ENCODE measurements at places on chromosomes 3 and 15.

GRCh38 chr3:111538681-111539083, 3.3 kb upstream of the CD96 start:
- DNase-seq: no peak

GRCh38 chr3:10416730-10417300, 88.6 kb downstream of the ATP2B2 start:
- no peak for DNase-seq

DNA sequence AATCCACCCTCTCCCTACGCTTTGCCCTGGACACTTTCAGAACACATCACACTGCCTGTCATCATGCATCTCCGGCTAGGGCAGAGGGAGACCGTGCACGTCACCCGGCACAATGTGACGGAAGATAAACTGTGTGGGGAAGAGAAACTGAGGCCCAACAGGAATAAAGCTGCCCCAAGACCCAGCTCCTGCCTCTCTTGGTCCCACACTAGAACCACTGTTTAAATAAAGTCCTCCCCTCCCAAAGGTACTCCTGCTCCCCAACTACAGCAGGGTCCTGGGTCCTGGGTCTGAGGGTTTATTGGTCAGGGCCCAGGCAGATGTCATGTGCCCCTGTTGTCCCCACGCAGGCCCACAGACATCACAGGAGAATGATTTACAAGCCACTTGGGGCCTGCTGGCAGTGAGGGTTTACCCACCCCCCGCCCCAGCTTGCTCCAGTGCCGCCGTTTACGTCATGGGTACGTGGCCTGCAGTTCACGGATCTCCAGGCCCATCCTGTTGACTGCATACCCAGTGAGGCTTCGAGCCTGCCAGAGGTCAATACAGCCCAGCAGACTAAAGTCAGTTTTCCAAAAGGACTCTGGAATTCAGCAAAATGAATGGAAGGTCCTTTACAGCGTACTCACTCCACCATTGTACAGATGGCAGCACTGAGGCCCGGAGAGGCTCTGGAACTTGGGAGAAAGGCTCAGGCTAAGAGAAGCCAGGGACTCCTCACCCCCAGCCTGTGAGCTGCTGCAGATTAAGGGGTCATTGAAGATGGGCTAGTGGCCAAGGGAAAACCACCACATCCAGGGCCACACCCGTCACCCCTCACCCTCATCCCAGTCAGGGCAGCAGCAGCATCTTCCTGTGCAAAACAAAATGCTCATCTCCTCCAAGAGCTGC, 23.2 kb downstream of the ALS2CL start:
- no peak for DNase-seq

DNA sequence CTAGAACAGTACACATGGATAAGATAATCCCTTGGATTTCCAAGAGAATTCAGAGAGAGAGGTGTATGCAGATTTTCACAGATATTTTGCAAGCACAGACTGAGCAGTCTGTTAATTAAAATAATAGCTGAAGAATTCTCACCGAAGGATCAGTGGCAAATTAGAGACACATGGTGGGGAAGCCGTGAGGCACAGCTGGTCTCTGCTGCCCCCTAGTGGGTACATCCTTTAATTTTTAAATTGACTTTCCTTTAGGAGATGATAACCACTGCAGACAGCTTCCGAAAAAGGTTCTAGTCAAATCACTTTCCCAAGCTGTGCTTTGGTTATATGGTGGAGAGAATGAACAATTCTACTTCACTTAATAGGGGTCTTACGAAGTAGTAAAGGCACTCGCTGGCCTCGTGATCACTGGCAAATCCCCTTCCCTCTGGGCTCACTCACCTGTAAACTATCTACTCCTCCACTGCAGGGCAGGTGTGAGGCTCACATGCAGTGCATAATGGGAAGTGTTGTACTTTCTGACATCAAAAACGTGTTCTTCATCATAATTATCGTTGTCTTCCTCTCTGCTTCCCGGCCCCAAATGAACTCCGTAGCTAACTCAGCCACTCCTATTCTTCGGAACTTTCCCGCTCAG, 19.5 kb downstream of the MESD start:
- no peak for DNase-seq

DNA sequence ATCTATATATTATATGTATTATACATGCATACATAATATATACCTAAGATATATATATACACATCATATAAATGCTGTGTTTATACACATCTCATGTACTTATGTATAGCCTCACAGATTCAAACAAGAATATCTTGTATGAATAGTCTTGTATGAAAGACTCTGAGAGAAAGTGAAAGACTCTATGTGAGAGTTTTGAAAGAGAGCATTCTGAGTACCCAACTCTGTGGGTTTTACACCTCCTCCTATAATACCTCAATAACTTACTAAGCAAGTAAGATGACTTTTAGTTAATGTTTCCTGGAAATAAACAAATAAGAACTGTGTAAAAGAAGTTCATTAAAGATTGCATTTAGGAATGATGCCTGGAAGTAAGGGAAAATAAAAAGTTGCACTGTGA, 108.1 kb upstream of the GMNC start:
- no peak for DNase-seq

DNA sequence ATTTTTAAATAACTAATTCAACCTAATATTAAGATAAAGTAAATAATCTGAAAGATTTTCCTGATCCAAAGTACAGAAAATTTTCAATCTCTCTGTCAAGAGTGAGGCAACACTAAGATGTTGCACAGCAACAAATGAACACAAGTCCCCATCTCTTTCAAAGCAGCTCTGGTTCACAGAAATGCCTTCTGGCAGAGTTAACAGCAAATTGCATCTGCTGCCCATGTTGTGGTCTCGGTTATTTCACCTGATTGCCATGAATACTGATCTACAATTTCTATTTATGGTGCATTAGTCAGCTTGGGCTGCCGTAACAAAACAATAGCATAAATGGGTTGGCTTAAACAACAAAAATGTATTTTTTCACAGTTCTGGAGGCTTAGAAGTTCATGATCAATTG, 167.3 kb downstream of the BCHE start:
- DNase-seq: no peak

DNA sequence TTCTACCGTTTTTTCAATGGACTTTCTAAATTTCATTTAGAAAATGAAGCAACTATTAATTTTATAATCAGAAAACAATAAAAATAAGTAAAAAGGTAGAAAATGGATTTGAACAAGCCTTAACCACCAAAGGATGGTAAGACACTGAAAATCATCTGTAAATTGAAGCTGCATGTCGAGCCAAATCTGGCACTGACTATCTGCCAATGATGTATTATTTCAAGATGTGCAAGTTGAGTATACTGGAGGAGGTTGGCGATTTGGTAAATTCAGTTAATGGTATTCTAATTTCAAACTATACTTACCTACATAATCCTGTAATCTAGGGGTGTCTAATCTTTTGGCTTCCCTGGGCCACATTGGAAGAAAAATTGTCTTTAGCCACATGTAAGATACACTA, 93.5 kb downstream of the FMN1 start:
- no peak for DNase-seq

- no peak for DNase-seq
These were observed 86.3 kb upstream of the CDV3 start for GRCh38 chr3:133487204-133487603.

DNA sequence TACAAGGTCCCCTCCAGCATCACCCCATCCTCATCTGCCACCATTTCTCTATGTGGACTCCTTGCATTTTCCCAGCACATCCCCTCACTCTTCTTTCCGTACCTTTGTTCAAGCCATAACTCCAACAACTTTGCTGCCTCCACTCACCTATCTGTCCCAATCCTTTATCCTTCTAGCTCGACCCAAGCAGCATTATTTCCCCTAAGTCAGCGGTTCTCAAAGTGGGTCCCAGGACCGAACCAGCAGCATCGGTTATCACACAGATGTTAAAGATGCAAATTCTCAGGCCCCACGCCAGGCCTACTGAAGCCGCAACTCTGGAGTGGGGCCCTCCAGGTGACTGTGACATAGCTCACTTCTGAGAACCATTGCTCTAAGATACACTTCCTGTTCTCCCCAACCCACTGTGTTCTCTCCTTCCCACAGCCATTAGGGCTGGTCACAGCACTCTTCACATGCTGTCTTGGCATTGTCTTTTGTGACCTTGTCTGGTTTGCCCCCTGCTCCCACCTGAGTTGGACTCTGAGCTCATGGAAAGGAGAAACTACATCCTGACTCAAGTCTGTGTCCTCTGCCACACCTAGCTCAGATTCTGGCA, 56.2 kb downstream of the AAGAB start:
- DNase-seq: no peak

All from forelimb muscle (tissue), 1 donor.